ENCODE measurements at places on chromosomes 5 and 9.

DNA sequence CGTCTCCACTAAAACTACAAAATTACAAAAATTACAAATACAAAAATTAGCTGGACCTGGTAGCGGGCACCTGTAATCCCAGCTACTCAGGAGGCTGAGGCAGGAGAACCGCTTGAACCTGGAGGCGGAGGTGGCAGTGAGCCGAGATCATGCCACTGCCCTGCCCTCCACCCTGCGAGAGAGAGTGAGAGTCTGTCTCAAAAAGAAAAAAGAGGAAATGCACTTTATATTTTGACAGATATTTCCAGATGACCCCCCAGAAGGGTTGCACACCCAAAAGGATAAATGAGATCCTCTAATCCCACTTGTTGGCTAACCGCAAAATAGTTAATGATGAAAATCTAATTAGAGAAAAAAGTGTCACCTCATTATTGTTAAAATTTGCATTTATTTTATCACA is 2.2 kb downstream of the HSDL2 start:
- no peak for DNase-seq

DNA sequence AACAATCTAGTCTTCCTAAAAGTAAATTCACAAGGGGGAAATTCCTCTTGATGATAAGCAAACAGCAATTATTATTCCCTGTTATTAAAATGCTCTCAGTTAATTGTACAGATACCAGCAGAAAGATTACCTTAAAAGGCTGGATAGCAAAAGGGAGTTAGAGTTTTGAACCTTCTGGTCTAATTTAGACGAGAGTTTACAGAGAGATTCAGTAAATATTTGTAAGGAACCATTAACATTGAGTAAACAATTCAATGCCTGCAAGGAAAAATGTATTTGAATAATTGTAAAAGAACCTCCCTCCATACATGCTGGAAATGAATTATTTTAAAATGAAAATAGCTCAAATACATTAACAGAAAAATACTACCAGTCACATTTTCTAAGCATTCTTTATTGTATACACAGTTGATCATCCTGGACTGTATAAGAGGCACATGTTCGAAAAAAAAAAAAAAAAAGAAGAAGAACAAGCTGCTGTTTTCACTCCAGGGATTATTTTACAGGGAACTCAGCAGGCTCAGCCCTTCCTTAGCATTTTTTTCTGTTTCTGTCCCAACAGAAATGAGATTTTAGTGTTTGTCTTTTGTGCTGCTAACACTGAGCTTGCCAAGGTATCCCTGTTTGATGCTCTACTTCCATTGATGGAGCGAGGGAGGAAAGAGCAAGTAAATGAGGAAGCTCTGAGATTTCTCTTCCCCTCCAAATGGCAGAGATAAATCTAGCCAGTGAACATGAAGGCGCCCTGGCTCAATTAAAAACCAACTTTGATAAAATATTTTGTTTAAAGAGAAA is 141.1 kb downstream of the ENC1 start:
- DNase-seq: no peak

GRCh38 chr9:26782899-26783298 is 109.7 kb downstream of the CAAP1 start:
- no peak for DNase-seq

DNA sequence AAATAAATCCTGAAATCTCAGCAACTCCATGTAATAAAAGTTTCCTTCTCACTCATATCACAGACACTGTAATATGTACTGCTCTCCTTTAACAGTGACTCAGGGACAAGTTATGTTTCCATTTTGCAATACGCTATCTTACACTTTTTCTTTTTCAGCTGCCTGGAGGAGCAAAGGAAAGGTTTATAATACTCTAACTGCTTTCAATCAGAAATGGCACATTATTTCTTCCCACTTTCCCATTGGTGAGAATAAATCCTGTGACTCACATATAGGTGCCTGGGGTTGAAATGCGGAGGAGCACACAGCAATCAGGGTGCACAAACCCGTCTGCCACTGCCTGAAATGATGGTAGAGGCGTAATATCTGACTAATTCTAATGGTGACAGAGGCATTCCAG is 186.6 kb downstream of the HINT1 start:
- no peak for DNase-seq

DNA sequence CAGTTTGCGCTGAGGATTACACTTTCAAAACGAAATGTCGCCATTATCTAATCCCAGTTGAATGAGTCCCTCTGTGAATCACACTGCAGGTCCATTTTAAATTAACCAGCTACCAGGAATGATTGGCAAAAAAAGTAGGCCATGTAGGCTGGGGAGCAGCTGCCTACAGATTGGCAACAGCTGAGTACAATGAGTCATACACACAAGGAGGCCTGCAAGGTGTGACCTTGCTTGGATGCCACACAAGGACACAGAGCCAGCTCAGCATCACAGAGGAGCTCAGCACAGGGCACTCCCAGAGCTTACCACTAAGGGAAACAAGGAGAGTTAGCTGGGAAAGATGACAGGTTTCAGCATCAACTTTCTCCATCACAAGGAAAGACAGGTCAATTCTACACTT is 12.9 kb downstream of the HAVCR1 start:
- peak; percentile 98 for DNase-seq

DNA sequence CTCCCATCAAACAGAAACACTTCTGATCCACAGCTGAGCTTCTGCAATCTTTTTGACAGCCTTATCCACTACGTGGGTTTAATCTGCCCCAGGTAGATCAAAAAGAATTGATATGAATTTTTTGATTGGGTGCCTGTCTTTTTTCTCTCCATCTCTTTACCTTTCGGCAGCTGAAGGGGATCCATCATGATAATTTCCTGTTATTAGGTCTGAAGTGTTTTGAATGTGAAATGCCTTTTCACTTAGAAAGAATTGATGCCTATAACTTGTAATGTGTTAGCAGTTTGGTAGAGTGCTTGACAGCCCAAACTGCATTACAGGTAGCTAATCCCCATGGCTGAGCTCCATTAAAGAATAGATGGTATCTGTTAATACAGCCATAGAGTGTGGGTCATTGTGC is 745.4 kb downstream of the TLR4 start:
- DNase-seq: no peak

DNA sequence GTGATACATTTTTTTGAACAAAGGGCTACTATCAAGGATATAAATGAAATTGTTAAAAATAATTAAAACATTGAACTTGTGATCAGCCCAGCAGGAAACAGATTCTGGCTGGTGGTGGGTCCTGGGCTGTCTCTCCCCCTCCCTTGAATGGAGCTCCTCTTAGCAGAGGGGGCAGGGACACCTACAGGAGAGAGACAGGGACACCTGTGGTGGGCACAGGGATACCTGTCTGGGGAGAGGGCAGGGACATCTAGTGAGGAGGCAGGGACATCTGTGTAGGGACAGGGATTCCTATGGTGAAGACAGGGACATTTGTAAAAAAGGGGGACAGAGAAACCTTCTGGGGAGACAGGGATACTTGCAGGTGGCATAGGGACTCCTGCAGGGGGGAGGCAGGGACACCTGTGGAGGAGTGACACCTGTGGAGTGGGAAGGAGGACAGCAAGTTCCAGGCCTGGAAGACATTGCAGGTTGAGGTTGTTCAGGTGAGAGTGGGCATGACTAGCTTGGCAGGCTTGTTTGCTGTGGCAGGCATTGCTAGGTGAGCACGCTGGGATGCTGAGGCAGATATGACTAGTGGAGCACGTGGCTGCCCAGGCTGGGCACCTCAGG is 264.2 kb downstream of the IRX2 start:
- no peak for DNase-seq

- no peak for DNase-seq
These were observed 3.3 kb upstream of the LHX2 start for GRCh38 chr9:124008303-124008693.

- no peak for DNase-seq
These were observed 1671.2 kb upstream of the ACO1 start for GRCh38 chr9:30713243-30713642.

DNA sequence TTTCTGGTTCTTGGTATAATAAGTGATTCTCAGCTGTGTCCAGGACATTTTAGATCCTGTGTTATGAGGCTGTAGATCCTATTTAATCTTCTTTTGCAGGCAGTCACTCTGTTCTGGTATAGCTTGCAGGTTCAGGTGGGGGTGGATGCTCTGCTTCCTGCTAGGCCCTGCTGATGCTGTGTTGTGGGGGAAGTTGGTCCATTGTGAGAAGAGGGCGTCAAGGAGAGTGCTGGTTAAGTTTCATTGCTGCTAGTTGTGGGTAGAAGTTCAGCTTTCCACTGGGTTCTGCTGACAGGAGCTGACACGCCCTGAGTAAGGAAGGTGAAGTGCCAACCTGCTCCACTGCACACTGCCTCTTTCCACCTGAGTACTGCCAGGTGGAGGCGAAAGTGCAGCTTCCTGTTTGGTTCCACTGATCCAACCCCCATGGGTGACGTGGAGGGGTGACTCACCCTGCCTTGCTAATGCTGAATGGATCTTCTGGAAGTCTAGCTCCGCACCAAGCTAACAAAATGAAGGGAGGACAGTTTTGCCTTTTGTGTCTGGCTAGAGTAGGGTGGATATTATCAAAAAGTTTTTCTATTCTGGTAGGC is 16.3 kb downstream of the NMRK1 start:
- DNase-seq: no peak

DNA sequence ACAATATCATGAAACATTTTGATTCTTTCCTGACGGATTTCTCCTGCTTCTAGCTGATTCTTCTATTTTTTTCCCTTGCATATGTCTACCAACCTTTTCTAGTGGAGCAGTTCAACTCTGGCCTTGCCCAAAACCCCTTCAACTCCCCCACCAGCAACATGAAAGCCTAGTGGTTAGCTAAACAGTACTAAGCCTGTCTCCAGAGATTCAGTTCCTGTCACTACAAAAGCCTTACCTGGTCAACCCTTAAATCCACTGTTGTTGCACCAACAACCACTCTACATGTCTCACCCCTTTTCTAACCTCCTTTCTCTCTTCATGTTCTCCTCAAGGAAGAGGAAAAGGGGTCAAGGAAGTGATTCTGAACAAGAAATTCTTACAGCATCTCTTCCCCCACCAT is 74.8 kb upstream of the PIK3R1 start:
- no peak for DNase-seq

GRCh38 chr5:5270958-5271785 is 131.0 kb downstream of the ADAMTS16 start:
- DNase-seq: peak; percentile 61

DNA sequence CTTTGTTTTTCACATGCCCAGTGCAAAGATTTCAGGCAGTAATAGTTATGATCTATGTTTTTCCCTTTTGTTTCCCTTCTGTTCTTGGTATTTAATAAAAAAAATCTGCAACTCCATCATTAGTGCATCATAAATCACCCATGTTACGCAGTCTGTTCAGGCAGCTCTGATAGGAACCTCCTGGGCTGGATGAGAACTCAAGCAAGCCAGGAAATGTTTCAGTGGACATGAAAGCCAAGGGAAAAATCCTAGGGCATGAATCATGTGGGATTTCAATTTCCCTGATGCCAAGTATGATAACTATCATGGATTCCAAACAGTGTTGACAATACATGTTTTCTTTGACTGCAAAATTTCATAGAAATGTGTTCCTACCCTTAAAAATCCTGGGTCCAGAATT is 119.7 kb upstream of the TARS1 start:
- peak; percentile 56 for DNase-seq

GRCh38 chr5:44225231-44226160 is 163.7 kb downstream of the FGF10 start:
- no peak for DNase-seq

DNA sequence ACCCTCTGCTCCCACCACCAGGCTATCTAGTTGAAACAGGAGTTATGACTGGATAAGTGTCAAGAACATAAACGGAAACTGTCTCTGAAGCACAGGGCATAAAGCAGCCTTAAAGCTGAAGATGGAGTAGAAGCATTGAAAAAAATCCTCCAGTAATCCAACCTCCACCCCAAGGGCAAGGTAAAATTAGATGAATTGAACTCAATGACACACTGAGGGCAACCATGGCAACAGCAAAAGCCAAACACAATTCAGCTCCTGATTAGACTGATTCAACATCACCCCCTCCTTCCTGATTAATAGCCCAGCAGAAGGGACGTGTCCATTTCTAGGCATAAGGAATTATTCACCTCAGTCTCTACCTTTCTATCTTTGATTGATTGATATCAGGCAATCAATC is 183.2 kb upstream of the MAP3K1 start:
- no peak for DNase-seq

DNA sequence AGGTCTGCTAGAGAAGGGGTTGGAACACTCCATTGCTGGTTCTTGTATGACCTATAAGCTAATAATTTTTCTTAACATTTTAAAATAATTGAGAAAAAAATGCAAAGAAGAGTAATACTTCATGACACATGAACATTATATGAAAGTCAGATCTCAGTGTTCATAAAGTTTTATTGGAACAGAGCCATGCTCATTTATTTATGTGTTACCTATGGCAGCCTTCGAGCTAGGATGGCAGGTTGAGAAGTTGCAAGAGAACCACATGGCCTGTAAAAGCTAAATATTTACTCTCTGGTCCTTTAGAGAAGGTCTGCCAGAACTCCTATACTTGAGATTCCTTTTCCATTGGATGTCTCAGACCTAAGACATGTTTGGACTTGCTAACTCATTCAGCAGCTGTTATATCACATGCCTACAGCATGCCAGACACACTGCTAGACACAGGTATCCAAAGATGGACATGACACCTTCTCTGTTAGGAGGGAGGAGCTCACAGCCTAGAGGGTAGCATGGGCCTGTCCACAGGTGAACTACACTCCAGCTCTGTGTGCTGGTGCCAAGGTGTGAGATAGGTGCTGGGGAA is 304.3 kb downstream of the ARHGAP26 start:
- DNase-seq: no peak

- no peak for DNase-seq
These were observed 25.6 kb downstream of the SLC31A1 start for GRCh38 chr9:113246928-113247327.

DNA sequence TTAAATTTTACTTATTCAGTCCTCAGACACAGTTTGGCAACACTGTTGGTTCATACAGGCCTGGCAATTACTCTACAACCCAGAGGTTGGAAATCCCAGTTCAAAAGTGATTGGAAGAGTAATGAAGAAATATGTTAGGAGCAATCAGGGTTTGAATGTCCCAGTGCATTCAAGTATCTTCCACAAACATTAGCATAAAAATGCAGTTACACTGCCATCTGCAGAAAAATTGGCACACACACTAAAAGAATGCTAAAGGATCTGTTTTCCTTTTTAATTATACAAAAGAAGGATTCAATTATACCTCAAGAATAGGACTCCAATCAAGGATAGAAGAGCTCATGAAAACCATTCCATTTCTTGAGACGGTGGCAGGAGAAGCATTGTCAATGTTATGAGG is 130.2 kb downstream of the DNAH5 start:
- no peak for DNase-seq

Data from kidney epithelial cell (primary cell).